ENCODE measurements at places on chromosomes 4 and X.

GRCh38 chr4:63393544-63393943, 1015.7 kb downstream of the TECRL start:
- no peak for DNase-seq

- DNase-seq = no peak
These were observed 23.9 kb downstream of the APOO start for GRCh38 chrX:23883737-23884354.

- no peak for DNase-seq
These were observed 20.1 kb downstream of the ENPP6 start for GRCh38 chr4:184197536-184198082.

DNA sequence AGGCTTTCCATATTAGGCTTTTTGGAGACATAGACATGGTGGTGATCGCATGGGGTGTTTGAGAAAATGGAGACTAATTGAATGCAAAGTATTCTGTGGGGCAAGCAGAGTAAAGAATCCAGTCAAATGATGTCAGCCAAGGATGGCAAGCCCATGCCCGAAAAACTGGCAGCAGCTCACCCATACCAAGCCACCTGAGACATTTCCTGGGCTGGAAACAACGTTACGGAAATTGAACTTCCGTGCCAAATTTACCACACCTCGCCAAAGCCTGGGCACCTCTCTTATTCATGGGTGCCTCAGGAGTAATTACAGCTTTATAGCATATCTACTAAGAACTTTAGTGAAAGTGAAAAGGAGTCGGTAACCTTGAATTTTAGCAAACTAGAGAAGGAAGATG, 166.4 kb downstream of the CBR4 start:
- DNase-seq = no peak

DNA sequence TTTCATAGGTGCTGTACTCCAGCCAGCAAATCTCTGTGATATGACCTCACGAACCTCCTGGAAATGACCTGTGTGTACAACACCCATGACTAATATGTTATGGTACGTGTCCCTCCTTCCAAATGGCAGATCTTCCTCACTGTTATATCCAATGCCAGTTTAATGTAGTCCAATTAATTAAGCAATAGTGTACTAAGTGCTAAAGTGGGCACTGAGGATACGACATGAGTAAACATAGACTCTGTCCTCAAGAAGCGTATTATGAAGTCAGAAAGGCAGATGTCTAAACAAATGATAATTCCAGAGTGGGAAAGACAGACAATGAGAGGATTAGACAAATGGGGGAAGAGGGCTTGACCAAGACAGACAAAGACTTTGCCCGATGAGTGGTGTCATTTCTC, 33.9 kb downstream of the GPRIN3 start:
- no peak for DNase-seq

DNA sequence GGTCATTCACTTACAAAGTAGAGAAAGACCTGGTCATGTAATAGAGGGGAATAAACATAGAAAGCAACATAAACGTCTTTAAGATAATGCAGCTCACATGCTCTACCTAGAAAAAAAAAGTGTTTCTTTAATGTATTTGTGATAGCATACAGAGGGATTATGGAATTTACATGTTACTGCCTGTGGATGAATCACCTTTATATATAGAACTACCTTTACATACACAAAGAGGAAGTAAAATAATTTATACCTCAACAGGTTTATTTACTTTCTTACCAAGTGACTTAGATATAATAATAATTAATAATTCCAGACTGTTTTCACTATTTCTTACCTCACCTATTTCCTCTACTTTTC, 81.5 kb downstream of the PPP3CA start:
- DNase-seq = no peak

DNA sequence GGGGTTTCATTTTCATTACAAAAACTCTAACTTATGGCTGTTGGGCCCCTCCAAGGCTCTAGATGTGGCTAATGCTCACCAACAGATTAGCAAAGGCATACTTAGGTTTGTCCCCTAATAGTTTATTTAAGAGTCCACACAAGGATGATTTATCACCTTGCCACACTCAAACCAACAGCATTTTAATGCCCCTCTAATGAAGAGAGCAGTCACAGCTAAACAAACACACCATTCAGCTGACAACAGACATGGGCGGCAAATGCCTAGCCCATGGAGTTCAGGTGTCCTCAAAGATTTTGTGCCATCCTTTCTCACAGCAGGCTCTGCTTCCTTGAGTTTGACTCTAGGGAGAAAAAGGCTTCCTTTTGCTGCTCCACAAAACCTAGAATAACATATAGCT, 61.8 kb upstream of the CITED1 start:
- no peak for DNase-seq

GRCh38 chrX:54208531-54208930, 25.5 kb upstream of the FAM120C start:
- no peak for DNase-seq

DNA sequence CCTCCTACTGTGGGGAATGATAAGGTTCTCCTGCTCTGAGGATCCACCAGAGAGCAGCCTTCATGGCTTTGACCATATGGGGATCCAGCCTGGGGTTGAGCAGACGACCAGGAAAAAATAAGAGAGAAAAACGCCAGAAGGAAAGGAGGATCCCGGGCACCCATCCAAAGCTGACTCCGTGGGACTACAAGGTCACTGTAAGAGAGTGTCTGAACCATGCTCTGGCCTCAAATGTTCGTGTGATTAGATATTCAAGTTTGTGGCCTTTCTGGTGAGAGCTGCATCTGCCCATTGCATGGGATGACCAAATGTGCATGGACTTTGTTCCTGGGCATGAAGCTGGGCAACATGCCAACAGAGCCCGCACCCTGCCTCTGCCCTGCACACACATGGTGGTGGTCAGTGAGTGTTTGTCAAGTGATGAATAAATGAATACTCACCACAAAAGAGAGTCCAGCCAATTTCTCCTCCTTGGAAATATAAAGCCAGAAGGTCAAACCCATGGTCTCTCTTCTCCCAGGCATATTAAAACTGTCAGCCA, 346.0 kb upstream of the GATB start:
- no peak for DNase-seq

DNA sequence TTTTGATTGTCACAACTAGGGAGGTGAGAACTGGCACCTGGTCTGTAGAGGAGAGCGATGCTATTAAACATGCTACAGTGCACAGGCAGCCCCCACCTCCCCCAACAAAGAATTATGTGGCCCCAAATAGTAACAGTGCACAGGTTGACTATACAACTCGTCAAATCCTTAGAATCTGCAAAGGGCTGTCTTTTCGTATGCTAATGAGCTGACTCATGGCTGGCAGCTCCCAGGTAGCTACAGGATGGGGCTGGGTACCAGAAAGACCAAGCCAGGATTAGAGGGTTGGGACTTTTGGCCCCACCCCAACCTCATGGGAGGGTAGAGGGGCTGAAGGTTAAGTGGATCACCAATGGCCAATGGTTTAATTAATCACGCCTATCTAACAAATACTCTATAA, 104.7 kb upstream of the SORBS2 start:
- no peak for DNase-seq

- DNase-seq = no peak
These were observed 14.6 kb upstream of the IL13RA2 start for GRCh38 chrX:115031989-115032388.

DNA sequence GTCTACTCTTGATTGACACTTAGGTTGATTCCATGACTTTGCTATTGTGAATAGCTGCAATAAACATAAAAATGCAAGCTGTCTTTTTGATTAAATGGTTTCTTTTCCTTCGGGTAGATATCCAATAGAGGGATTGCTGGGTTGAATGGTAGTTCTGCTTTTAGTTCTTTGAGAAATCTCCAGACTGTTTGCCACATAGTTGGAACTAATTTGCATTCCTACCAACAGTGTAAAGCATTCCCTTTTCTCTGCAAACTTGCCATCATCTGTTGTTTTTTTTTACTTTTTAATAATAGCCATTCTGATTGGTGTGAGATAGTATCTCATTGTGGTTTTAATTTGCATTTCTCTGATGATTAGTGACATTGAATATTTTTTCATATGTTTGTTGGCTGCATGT, 122.2 kb upstream of the PRKG2 start:
- DNase-seq = no peak

DNA sequence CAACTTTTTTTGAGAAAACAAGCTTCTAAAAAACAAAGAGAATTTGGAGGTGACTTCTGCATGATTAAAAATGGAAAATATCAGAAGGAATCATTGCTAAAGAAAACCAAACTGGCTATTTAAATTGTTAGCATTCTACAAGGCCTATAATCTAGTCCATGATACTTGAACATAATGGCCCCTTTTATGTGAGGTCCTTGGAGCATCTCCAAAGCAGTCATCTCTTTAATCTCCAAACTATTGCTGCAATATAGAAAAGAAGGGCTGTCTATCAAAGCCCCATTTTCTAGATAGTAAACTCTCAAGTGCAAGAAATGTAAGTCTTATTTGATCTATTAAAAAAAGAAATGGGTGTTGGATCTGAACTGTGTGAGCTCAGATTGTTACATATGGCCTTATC, 615.1 kb downstream of the CENPC start:
- no peak for DNase-seq

- DNase-seq = no peak
These were observed 85.0 kb upstream of the TENT5D start for GRCh38 chrX:80335062-80335830.

- DNase-seq = no peak
These were observed 1048.0 kb downstream of the PDHA2 start for GRCh38 chr4:96887857-96888256.

GRCh38 chr4:122836941-122837340, 10.3 kb downstream of the FGF2 start:
- no peak for DNase-seq

DNA sequence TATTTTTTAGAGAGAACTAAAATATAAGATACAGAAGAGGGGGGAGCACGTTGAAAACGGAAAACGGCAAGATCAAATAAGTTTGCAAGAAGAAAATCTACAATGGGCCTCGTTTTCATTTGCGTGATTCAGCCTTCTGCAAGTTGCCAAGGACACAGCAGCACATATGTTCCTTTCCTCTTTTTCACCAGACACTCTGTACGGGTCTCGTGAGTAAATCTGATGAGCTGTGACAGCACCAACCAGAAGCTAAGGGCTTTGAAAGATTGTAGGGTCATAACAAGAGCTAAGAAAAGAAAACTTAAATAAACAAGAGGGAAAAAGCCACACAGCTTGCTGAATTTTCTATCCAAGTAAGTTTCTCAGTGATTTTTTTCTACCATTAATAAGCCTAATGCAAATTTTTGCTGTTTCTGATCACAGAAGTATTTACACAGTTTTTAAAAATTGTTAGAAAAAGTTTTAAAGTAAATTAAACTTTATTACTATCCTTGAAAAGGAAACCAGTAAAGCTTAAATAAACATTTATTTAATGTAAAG, 63.4 kb downstream of the SCML2 start:
- DNase-seq = no peak

GRCh38 chrX:145213504-145213903, 33.8 kb upstream of the SPANXN1 start:
- no peak for DNase-seq

DNA sequence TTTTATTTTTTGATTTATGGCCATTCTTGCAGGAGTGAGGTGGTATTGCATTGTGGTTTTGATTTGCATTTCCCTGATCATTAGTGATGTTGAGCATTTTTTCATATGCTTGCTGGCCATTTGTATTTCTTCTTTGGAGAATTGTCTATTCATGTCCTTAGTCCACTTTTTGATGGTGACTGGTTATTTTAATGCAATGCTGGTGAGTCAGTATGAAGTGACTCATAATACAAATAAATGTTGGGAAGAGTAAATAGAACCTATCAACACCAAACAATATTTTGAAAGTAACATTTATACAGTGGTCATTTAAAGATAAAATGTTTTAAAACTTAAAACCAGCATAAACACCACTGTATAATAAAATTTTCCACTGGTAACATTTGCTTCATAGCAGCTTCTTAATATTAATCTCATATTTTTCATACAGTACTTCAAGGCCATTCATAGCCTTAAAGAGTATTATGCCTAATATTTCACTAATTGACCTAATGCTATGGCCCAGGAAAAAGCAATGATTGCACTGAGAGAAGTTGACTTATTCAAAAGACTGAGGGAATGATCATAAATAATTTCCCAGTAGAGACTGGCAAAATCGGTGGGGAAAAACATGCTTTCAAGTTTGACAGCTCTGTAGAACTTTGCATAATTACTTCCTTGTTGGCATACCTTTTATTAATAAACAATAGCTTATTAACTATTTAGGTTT, 33.9 kb downstream of the CASK start:
- DNase-seq = no peak

GRCh38 chr4:108901291-108901690, 138.4 kb upstream of the ETNPPL start:
- DNase-seq = no peak

DNA sequence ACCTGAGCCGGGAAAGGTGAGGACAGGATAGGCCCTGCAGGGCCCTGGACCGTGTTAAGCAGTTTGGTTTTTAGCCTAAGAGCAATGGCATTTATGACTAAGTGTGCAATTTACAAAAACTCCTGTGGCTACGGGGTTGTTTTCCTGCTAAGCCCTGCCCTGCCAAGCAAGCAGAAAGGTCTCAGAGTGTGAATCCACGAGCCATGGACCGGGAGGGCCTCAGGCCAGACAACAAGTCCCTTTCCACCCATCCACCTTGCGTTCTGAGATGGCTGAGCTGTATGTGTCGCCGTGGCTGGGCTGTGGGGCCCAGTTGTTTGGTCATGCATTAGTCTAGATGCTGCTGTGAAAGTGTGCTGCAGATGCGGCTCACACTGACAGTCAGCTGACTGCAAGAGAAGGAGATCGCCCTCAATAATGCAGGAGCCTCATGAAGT, 33.9 kb upstream of the AFAP1 start:
- DNase-seq = no peak
